ENCODE measurements at places on chromosomes 2 and 18.

GRCh38 chr18:68679528-68679927, 35.4 kb downstream of the TMX3 start:
- DNase-seq, result no peak

DNA sequence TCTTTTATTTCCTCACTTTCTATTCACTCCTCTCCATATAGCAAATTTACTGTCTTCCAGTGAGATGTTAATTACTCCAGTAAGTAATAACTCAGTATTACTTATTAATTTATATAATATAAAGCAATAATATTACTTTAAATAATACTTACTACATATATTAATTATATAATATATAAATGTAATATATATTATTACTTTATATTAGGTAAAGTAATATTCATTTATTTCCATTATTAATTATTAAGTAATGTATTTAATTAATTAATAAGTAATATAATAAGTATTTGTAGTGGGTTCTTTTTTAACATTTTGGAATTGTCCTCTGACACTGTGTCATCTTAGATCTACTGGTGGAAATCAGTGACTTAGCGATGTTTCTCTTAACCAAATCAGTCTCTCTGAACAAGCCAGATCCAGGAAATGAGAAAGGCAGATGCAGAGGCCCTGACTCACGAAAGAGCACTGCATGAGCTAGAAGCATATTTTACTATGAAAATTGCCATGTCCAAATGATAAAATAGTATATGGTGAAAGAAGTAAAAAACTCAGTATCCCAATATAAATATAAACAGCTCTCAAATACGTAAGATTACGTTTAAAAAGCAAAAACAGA, 115.9 kb downstream of the DSEL start:
- DNase-seq, result no peak

- DNase-seq, result peak; percentile 45
Measured at GRCh38 chr2:171086352-171087290, 74.1 kb downstream of the TLK1 start.

- no peak for DNase-seq
Measured at GRCh38 chr2:181419129-181419855, 37.9 kb upstream of the ITGA4 start.

DNA sequence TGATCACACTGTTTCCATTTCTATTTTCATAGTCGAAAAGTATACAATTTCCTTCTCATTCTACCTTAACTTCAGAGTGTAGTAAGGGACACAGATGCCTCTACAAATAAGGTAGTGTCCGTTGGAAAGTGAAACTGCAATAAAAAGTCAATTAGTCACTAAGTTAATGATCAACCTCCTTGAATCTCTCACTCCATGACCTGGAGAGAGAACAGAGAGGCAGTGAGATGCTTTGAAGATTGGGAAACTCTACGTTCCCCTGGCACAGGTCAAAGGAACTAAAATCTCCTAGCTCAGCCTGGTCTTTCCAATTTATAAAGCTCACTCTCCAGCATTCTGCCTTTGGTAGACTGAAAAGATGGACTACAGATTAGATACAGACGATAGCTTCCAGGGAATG, 153.8 kb upstream of the ACAA2 start:
- no peak for DNase-seq

- no peak for DNase-seq
Measured at GRCh38 chr18:36299015-36299414, 1.5 kb downstream of the FHOD3 start.

- DNase-seq, result no peak
Measured at GRCh38 chr2:15668611-15669305, 77.1 kb downstream of the DDX1 start.

GRCh38 chr18:57347784-57348183, 4.6 kb upstream of the ST8SIA3 start:
- DNase-seq, result no peak

Measured in activated T-cell treated with anti-CD3 and anti-CD28 coated beads for 4 hours (primary cell).